Hippocampal formation (tissue), 2 donors: ENCODE measurements at places on chromosomes 1 and 21.

DNA sequence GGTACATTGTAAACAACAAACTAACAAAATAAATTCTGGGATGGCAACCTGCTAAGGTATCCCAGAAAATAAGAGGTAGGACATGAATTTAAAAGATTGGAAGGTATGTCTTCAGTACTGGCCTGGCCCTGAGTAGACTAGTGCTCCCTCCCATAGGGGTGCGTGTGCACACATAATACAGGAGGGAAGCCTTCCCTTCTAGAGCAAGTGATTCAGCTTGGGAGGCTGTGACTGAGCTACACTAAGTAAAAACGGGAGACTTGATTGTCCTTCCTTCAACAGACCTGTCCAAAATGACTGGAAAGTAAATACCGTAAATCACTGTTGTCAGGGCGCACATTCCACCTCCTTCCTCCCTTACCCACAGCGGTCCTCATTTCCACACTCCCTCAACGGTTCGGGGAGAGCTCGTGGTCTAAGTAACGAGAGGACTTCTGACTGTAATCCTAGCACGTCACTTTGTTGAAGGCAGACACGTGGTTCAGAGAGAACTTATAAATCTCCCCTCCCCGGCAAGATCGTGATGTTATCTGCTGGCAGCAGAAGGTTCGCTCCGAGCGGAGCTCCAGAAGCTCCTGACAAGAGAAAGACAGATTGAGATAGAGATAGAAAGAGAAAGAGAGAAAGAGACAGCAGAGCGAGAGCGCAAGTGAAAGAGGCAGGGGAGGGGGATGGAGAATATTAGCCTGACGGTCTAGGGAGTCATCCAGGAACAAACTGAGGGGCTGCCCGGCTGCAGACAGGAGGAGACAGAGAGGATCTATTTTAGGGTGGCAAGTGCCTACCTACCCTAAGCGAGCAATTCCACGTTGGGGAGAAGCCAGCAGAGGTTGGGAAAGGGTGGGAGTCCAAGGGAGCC, at the start of gene TGFB2:
TGFB2 (plus strand) TSS at position 523 of the 859 bp plus-strand sequence. CDS start 1,366 bp downstream, outside the sequence.
- peak; percentile 43 for DNase-seq

DNA sequence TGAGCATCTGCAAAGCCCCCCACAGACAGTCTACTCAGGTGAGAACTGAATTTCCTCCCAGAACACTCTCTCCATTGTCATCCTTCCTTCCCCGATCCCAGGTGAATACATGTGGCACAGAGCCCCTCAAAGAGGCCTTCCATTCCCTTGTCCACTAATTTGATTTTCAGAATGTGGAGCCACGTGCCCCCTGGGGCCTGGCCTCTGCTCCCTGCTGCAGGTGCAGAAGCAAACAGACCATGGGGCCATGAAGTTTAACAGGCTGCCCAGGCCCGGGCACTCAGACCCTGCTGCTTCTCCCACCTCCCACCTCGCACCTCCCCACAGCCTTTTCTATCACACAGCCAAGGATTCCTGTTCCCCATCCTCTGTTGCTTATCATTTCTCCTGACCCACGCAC, 243.8 kb upstream of the RAB4A start:
- DNase-seq, result no peak

DNA sequence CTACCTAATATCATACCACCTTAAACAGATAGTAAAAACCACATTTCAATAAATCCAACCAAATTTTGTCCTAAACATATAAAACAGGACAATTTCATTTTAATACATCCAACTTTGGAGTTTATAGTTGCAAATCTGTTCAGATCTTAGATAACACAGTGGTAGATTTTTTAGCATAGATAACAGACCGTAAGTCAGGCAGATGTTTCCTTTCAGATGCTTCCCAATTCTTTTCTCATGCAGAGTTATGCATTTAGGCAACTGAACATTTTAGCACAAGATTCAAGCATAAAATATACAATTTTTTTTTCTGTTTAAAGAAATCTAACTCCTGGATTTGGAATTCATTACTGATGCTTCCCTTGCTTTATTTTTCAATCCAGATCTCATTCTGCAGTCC, 156.5 kb upstream of the ZNHIT6 start:
- no peak for DNase-seq

- no peak for DNase-seq
These were observed 152.2 kb upstream of the RUNX1 start for GRCh38 chr21:35201288-35201687.

- DNase-seq, result no peak
These were observed 62.6 kb downstream of the ROR1 start for GRCh38 chr1:63836374-63836773.

GRCh38 chr21:14533499-14534428, 12.4 kb downstream of the SAMSN1 start:
- no peak for DNase-seq

DNA sequence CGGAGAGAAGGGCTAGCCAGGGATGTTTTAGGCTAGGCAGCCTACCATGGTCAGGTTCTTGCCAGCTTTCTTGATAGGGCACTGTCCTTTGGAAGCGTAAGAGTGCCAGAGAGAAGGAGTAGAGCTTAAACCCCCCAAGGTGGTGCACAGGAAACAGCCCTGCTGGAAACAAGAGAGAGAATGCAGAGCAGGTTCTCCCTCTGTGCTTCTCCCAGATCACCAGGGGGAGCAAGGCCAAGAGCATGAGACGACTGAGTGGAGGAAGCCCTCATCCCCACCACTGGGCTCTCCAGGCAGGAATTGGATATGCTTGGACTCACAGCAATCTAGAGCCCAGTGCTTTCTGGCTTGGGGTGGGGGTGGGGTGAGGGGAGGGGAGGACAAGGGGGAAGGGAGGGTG, 49.8 kb downstream of the ATP2B4 start:
- no peak for DNase-seq

DNA sequence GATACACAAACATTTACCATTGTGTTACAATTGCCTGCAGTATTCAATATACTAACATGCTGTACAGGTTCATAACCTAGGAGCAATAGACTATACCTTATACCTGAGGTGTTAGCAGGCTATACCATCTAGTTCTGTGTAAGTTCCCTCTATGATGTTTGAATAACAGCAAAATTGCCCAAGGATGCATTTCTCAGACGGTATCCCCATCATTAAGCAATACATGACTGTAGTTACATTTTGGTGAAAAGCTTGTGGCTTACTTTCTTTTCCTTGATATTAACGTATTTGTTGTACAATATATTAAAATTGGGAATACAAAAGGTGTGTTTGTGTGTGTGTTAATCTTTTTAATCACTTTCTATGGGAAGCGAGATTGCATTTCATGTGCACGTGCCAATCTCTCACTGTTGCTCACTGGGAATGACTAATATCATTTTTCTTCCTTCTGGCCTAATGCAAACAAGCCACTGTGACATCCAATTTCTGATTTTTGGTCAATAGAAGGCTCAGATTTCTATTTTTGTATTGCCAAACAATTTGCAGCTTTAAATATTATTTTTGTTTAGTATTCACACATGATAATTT, 36.7 kb upstream of the WLS start:
- DNase-seq, result no peak

- no peak for DNase-seq
These were observed 143.0 kb upstream of the MAGI3 start for GRCh38 chr1:113247355-113247754.

- DNase-seq, result no peak
These were observed 98.4 kb upstream of the LYPLAL1 start for GRCh38 chr1:219075121-219075879.

DNA sequence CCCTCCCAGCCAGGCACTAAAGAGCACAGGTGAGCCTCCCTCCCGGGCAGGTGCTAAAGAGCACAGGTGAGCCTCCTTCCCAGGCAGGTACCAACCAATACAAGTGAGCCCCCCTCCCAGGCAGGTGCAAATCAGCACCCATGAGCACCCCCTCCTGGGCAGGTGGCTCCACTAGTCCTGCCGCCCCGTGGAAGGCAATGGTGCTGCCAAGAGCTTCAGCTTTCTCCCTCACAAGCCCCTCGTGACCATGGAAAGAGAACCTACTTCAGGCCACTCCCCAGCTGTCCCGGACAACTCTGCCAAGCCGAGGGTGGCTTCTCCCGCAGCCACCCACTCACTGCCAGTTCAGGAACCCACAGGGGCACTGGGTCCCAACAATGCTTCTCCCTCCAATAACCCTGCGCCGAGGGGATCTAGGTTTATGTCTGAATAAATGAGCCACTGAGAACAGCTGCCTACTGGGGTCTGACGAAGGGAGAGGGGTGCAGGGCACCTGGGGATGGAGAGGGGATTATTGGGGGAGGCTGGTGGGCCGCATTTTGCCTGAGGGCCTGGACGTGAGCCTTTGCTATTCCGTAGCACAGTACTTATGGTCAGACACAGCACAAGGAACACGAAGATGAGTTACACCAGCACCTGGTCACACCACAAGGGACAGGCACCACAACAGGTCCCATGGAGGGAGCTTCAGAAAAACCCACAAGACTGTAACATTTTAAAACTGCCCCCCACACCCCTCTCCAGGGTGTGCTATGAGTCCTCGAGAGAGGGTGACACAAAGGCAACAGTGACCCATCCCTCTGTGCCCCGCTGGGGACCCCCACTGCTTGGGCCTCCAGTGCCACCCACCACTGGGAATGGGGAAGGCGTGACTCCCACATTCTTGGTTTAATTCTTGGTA, 46.3 kb downstream of the PRDM15 start:
- no peak for DNase-seq

DNA sequence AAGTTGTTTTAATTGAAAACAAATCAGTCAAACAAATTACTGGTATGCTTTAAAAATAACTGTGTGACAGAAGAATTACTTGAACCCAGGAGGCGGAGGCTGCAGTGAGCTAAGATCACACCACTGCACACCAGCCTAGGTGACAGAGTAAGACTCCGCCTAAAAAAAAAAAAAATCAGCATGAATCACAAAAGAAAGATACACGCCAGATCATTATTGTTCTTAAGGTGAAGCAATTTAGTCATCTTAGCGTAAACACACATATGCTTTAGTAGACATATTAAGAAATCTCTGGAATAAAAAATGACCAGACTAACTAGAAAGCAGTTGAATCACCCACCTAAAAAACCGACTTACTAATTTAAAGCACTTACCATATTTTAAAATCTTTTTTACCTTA, 20.2 kb downstream of the RERE start:
- no peak for DNase-seq

DNA sequence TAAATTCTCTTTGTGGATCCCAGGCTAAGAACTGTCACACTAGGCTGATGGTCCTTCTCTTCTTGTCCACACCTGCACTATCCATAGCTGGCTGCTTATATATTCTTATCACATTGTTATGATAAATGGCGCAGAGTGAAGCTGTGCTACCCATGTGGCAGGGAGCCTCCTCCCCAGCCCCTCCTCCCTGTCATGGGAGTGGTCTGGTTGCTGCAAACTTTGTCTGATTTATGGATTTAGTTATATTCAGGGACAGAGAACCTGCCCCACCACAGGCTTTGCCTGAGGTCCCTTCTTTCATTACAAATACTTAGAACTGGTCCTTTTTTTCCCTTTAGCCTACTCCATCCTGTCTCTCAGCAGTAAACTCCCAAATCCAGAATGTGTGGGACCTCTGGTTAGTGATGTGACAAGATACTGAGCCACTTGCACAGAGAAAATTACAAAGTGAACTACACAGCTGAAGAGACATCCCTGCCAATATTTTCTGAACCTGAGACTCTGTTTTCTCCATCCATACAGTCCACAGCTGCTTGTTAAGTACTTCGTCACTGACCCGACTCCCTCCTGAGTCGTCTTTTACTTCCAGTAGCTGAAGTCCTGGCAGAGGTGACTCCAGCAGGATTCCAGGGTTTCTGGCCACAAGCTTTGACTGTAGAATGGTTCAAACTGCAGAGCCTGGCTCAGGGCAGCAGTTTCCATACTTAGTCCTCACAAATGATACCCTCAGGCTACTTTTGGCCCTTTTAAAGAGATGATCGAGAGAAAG, 37.6 kb downstream of the PTGFRN start:
- no peak for DNase-seq

GRCh38 chr1:73778471-73778870, 419.5 kb downstream of the LRRIQ3 start:
- DNase-seq, result no peak

- DNase-seq, result no peak
These were observed 92.9 kb downstream of the LTN1 start for GRCh38 chr21:28899744-28900143.

- DNase-seq, result no peak
These were observed 7.7 kb upstream of the LAMB3 start for GRCh38 chr1:209659909-209660308.

- no peak for DNase-seq
These were observed 53.4 kb upstream of the RGS18 start for GRCh38 chr1:192104852-192105251.

- no peak for DNase-seq
These were observed 88.9 kb downstream of the PIK3R3 start for GRCh38 chr1:46043458-46044017.

- no peak for DNase-seq
These were observed 20.0 kb downstream of the CITED4 start for GRCh38 chr1:40842207-40842606.

- no peak for DNase-seq
These were observed 3.6 kb downstream of the GPR52 start for GRCh38 chr1:174451408-174451807.

GRCh38 chr1:156525071-156525501, 24.5 kb upstream of the MEF2D start:
- no peak for DNase-seq

- peak; percentile 62 for DNase-seq
These were observed 57.1 kb downstream of the ZC3H11B start for GRCh38 chr1:219555806-219556205.

GRCh38 chr1:151831605-151832004, at the start of gene RORC:
Gene RORC, minus strand, starts transcription at chr1:151831802. Its CDS starts 38 bp downstream, at chr1:151831764.
- DNase-seq, result no peak

GRCh38 chr1:206666031-206666561, 18.6 kb upstream of the MAPKAPK2 start:
- DNase-seq, result no peak

DNA sequence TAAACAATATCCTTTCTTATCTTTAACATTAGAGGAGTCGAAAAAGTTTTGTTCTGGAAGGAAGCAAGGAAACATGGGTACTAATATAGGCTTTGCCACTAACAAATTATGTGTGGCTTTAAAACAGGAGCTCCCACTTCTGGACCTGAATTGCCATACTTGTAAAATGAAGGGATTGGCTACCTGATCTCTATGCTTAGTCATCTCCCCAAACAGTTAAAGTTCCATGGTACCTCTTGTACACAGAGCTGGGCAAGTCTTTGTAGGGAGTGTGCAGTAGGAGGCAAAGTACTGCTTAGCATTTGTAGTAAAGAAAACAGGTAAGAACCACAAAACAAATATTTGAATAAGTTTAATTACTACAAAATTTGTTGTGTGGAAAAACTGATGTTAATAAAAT, 81.3 kb downstream of the MAST2 start:
- DNase-seq, result no peak

GRCh38 chr1:163535807-163536206, 214.1 kb downstream of the NUF2 start:
- DNase-seq, result peak; percentile 9

- DNase-seq, result no peak
These were observed 24.4 kb upstream of the BCAR3 start for GRCh38 chr1:93705892-93706500.

DNA sequence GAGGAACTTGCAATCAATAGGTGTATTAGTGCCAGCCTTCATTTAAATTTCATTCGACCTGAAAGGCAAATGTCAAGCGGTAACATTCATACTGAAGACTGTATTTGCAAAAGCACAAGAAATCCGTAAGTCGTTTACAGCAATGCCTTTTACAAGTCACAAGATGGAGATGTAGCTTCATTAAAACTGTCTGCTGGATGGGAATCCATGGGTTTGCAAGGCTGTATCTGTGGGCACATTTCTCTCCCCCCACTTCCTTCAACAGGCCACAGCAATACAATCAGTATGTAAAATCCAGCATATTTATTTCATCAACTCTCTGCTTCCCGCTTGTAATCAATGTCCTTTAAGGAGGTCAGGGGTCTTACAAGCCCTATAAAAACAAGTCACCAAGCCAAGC, 147.1 kb downstream of the SLC45A1 start:
- DNase-seq, result peak; percentile 48
